ENCODE measurements at places on chromosomes 12 and 14.
A peak's percentile ranks its signal among the peaks of the same experiment; 100 is the strongest.

DNA sequence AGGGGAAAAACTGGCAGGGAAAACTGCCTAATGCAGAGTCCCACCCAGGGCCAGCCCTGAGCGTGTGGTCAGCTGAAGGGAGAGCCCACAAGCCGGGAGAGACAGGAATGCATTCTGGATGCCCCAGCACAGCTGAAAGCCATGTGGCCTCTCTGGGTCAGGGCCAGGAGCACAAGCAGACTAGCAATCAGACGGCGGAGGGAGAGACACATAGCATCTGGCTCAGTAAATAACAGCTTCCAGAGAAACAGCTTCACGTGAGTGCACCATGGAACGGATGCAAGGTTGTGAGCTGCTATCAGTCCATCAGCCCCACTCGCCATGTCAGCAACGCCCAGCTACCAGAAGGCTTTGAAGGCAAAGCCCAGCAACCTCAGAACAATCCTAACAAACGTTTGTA is 28.2 kb upstream of the TMEM106C start:
- peak; percentile 41 for DNase-seq

DNA sequence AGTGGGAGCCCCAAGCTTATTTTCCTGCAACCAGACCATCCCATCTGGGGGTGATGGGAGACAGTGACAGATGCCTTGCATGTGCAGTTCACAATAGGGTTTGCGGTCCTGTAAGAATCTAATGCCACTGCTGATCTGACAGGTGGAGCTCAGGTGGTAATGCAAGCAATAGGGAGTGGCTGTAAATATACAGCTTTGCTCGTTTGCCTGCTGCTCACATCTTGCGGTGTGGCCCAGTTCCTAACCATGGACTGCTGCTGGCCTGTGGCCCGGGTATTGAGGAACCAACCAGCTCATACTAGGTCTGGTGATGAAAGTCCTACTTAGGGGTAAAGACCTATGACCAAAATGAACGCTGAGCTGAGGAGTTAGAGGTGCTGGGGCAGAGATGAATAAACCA is 36.1 kb upstream of the CCDC88C start:
- no peak for DNase-seq

GRCh38 chr14:89190765-89191513 is 226.1 kb downstream of the FOXN3 start:
- no peak for DNase-seq

GRCh38 chr12:43235721-43236120 is 316.3 kb downstream of the ADAMTS20 start:
- DNase-seq, result no peak

DNA sequence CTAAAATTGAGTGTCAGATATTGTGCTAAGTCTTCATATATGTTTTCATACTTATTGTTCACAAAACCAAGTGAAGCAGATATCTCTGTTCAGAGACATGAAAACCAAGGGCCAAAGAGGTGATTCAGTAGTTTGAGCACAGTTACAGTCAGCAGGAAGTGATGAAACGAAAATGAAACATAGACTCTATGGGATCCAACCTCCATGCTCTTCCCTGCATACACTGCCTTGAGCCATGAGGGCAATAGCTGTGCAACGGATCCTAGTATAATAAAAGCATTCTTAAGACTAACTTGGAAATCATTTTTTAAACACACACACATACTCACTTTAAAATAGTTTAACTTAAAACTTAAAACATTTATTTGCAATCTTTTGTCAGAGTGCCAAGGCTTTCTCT is 27.9 kb downstream of the ESR2 start:
- DNase-seq, result peak; percentile 4

DNA sequence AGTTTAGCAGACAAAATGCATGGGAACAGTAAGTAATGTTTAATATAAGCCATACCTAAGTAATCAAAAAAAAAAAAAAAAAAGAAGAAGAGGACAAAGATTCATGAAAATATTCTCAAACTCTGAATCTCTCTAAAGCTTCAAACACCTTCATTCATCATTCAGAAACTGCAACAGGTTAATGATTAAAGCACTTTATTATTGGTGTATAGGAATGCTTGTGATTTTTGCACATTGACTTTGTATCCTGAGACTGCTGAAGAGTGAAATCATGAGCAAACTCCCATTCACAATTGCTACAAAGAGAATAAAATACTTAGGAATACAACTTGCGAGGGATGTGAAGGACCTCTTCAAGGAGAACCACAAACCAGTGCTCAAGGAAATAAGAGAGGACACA is 278.4 kb upstream of the DCN start:
- no peak for DNase-seq
